Fibroblast of skin of abdomen (primary cell): ENCODE measurements at places on chromosomes 2 and 18.

DNA sequence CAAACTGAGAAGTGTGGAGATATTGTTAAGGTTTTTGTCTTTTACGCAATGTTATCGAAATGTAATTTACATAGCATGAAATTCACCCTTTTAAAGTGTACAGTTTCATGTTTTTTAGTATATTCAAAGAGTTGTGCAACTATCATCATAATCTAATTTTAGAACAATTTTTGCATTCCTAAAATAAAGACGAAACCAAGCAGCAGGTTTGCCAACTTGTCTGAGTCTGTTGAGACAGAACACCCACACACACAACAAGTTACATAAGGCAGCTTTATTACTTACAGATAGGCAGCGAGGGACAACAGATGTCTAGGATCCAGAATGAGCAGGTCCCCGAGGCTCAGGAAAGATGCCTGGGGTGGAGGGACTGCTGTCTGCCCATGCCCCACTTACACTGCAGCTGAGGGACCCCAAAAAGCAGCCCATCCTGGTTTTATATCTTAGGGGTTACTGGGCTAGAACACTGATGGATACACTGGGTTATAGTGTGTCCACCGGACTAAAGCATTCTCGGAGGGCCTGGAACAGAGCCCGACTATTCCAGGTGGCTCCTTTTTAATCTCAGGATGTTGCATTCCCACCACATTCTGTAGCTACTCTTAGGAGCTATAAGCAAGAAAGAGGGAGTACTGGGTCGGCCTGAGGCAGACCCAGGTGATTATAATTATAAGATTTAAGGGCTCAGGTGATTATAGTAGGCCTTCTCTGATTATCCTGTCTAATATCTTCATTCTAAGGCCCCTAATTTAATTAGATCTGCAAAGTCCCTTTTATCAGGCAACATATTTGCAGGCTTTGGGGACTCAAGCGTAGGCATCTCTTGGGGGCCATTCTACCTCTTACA, 150.2 kb upstream of the DOK6 start:
- DNase-seq: peak; percentile 72

DNA sequence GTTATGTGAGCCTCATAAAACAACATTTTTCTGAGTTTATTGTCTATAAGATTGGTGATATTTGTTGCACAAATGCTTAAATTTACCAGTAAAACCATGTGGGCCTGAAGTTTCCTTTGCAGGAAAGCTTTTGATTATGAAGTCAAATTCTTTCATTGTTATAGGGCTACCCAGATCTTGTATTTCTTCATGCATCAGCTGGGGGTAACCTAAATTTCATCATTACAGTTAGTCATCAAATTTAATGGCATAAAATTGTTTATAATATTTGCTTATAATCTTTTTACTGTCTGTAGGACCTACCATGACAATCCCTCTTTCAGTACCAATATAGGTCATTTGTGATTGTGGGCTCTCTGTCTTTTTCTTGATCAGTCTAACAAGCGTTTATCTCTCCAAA, 47.8 kb downstream of the SMAD2 start:
- peak; percentile 28 for DNase-seq

DNA sequence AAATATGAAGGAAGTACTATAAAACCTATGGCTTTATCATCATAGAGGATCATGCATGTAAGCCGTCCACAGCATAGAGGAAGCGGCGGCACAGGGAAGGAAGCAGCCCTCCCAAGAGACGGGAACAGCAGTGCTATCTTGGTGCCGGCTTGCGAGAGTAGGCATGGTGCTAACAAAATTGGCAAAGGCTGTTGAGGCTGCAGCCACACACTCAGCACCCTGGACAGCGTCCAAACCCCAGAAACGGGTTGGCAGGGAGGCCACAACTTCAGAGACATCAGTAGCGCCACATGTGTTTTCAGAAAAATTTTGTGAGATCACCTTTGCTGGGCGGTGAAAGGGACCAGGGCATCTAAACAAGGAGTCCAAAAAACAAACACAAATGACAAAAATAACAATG, 37.7 kb downstream of the NETO1 start:
- no peak for DNase-seq

GRCh38 chr18:5941890-5942289, 46.6 kb upstream of the TMEM200C start:
- no peak for DNase-seq

DNA sequence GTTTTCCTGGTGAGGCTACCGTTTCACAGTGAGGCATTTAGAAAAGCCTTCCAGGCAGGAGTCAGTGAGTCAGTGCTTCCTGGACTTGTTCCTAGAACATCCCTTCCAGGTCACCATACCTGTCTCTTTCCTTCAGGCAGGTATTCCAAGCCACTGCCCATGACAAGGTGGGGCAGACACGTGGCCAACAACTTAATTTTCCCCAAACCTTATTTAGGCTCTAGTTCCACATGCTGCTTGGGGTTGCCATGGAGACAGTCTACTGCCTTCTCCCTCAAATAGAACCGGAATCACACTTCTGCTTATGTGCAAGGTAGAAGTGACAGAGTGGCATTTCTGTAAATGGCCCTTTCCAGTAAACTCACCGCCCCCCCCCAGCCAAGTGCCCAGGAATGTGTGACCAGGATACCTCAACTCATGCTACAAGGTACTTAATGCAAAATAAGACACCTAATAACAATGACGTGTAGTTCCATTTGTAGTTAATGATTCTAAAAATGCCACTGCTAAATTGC, 258.3 kb downstream of the PRKCE start:
- no peak for DNase-seq

- DNase-seq: no peak
Observed at GRCh38 chr2:219965287-219966194, 338.1 kb downstream of the SLC4A3 start.

DNA sequence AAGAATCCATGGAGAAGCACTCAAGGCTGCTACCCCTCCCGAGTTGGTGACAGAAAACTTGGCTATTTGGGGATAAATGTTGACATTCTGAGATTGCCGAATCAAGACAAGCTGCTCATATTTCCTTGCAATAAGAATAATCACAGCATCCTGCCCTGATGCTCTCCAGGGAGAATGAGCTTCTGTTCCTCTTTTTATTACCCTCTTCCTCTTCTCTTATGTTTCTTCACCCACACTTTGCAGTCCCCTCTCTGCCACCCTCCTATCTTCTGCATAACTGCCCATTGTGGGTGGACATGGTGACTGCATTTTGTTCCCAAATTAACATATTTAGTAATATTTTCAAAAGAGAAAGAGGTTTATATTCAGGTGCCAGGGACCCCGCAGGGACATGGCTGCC, 11.9 kb upstream of the MSGN1 start:
- no peak for DNase-seq

DNA sequence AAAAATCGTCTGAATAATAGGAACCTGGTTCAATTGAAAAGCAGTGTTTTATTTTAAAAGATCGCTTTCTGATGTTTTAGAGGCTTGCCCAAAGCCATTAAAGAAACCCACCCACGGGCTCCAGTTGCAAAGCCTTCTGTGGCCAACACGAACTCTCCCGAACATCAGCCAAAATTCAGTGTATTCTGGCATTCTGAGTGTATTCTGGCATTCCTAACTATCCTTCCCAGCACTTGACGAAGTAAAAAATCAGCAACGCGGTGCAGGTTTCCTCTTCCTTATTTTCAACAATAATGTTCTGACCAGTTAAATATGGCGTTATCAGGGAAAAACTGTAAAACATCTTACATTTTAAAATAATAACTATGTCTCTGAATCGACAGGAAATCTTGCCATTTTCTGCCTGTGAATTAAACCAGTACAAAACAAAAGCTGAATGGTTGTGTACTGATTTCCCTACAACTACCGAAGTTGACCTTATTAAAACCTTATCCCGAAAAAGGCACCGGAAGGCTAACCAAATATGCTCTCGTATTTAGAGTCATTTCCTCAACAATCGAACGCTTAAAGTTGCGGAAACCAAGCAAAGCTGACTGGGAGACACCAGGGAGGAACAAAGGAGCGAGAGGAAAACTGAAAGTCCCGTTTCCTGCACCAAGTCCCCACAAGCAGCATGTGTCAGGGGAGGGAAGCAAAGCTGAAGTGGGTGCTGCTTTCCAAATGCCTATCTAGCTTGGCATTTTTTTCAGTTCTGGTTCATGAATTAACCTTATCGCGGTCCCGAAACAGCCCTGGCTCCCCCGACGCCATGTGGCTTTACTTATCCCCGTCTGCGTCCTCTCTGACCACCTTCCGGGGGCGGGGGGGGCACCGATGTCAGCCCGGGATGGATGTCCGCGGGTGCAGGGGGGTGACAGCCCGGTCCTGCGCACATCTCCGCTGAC, 44.3 kb downstream of the ZNF516 start:
- peak; percentile 67 for DNase-seq

- DNase-seq: peak; percentile 12
Observed at GRCh38 chr18:70418546-70419311, 129.9 kb downstream of the SOCS6 start.

- no peak for DNase-seq
Observed at GRCh38 chr2:156385242-156385641, 50.9 kb upstream of the GPD2 start.

DNA sequence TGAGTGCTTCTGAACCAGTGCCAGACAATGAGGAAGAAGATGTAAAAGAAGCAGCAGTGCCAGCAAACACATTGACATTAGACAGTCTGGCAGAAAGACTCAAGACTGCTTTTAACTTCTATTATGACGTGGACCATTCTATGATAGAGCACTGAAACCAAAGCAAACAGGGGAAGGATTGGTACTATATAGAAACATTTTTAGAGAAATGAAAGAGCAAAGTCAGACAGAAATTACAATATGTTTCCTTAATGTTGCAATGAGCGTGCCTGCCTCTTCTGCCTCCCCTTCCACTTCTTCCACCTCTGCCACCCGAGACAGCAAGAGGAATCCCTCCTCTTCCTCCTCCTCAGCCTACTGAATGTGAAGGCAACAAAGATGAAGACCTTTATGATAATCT, 39.7 kb downstream of the DHX57 start:
- DNase-seq: no peak

DNA sequence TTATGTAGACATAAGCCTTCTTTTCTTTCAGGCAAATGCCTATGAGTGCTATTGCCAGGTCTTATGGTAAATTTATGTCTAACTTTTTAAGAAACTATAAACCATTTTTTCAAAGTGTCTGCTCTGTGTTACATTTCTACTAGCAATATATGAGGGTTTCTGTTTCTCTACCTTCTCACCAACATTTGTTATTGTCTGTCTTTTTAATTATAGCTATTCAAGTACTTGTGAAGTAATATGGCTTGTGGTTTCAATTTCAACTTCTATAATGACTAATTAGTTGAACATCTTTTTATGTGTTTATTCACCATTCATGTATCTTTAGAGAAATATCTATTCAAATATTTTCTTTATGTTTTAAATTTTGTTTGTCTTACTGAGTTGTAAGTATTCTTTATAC, 213.1 kb upstream of the MC4R start:
- no peak for DNase-seq

- DNase-seq: no peak
Observed at GRCh38 chr2:200345975-200346374, 39.5 kb downstream of the SPATS2L start.

- no peak for DNase-seq
Observed at GRCh38 chr2:216274194-216274840, 98.0 kb downstream of the MARCHF4 start.

DNA sequence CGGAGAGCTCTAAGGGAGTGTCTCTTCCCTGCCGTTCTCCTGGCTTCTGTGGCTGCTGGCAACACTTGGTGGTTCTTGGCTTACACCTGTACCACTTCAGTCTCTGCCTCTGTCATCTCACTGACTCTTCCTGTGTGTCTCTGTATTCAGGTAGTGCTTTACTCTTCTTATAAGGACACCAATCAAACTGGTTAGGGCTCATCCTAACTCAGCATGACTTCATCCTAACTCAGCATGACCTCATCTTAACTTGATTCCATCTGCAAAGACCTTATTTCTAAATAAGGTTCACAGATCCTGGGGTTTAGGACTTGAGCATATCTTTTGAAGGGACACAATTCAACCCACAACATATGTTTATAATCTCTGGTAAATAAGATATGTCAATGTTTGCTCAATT, 51.6 kb upstream of the DSEL start:
- DNase-seq: no peak

GRCh38 chr2:216877085-216877484, 17.2 kb upstream of the TNP1 start:
- DNase-seq: no peak

DNA sequence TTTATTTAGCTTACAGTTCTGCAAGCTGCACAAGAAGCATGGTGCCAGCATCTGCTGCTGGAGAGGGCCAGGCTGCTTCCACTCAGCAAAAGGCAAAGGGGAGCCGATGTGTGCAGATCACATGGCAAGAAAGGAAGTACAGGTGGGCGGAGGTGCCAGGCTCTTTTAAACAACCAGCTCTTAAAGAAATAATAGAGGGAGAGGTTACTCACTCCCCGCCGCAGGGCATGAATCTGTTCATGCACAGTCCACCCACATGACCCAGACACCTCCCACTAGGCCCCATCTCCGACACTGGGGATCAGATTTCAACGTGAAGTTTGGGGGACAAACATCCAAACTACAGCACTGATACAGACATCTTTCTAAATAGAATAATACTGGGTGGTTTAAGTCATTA, 105.8 kb downstream of the MTCL1 start:
- DNase-seq: no peak
